Coronary artery (tissue), 2 donors: ENCODE measurements at places on chromosomes 6 and 20.

DNA sequence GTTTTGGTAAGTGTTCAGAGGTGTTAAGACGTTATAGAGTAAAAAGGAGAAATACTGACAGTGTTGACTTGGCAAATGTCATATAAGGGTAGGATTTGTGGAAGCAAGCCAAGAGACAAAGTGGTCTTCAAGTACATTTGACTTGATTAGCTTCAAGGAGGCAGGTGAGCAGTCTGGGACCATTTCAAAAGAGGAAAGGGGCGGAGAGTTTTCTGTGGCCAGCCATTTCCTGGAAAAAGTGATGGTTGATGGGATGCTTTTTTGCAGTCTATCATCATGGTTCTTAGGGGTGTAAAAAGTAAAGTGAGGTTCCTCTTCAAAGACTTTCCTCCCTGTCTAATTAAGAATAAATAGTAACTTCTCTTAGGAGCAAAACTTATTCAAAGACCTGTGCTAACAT, 28.7 kb downstream of the FKBP1A start:
- no peak for DNase-seq

- DNase-seq = no peak
These were observed 65.8 kb upstream of the CCDC167 start for GRCh38 chr6:37565267-37566110.

DNA sequence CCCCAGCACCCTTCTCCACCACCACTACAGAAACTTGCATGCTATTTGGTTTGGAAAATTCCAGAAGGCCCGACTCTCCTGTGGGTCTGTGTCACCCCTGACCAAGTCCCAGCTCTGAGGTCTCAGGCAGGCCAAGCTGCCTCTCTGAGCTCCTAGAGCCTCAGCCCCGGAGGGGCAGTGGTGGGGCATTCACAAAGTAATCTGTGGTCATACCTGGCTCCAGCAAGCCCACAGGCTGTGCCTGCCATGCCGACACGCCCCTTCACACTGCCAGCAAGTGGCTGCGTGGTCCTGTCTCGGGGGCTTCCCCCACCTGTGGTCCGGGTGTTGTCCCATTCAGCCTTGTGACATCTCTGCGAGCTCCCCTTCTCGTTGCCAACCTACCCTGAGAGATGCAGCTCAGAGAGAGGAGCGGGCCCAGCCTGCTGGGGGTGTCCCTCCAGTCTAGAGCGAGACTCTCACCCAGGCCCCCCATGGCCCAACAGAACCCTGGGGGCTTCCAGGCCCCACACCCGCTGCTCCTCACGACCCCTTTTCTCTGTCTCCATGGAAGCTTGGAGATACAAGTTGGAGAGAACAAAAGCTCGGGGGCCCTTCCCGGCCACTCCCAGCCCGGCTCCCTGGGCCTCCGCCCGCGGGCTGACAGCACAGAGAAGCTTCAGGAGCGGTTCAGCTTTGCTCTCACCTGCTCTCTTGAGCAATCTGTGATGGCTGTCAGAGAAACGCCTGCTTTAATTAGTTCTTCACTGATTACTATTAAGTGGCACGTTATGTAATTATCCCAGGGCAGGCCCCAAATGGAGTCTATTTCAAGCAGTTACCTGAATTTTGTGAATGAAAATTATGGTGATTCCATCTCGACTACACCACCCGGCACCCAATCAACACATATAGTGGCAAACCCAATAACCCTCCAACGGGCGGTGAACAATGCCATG, 147.7 kb upstream of the PHACTR3 start:
- no peak for DNase-seq

GRCh38 chr6:45169815-45170214, 158.3 kb upstream of the RUNX2 start:
- no peak for DNase-seq
